GM04504 (cell line): ENCODE measurements at places on chromosomes 2 and 18.

DNA sequence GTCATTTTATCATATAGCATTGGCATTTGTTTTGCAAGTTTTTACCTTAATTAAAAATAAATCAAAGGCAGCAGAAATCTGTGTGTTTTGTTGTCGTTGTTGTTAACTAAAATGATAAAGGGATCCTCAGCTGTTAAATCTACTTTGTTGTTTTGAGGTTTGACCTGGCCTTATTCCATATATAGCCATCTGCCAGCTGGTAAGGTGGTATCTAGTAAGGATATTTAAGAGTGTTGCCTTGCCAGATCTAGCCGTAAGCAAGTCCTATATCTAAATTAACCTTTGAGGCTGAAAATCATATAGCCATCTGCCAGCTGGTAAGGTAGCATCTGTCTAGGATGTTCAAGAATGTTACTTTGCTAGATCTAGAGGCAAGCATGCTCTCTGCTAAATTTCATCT lies 56.6 kb downstream of the BMPR2 start:
- DNase-seq: no peak

DNA sequence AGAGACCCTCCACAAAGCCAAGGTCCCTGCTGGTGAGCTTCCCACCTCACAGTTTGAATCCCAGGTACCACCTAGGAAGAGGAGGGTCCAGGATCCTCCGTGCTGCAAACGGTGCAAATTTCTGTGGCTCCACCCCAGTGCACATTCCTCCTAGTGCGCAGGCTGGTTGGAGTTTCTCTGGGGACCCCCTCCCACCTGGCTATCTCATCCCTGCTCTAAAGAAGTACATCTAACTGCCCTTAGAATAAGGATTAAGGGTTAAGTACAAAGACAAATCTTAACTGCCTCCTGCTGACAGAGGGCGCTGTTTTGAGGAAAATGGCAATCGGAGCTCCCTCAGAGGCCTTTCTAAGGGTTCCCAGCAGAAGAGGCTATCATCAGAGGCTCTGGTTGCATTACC lies 109.6 kb upstream of the FSIP2 start:
- DNase-seq: no peak

GRCh38 chr2:188813857-188814256 lies 160.3 kb upstream of the COL3A1 start:
- no peak for DNase-seq

- DNase-seq: no peak
Measured at GRCh38 chr18:30652387-30652786, 390.2 kb downstream of the DSC3 start.

DNA sequence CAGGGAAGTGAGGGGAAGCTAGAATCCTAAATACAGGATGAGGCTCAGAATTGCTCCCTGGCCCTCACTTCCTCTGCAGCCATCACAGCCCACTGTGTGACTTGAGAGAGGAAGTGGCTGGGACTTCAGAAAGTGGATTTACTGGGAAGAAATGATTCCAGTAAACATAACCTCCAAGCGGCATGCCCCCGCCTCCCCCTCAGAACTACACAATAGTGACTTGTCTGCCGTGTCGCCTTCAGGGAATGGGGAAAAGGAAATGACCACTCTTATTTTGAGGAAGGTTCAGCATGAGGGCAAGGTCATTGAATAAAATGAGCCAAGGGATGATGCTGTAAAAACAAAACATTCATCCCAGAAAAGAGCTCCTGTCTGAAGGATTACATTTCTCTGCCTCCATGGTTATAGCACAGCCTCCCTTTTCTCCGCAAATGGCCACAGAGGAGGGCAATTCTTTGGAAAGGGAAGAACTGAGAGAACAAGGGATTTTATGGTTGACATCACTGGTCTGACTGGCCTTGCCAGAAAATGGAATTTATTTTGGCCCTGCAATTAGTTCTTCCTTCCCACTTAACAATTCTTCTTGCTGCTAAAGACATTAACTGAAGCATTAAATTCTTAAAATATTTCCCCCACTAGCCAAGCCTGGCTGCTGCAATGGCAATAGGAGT lies 78.9 kb upstream of the DAPL1 start:
- DNase-seq: no peak

DNA sequence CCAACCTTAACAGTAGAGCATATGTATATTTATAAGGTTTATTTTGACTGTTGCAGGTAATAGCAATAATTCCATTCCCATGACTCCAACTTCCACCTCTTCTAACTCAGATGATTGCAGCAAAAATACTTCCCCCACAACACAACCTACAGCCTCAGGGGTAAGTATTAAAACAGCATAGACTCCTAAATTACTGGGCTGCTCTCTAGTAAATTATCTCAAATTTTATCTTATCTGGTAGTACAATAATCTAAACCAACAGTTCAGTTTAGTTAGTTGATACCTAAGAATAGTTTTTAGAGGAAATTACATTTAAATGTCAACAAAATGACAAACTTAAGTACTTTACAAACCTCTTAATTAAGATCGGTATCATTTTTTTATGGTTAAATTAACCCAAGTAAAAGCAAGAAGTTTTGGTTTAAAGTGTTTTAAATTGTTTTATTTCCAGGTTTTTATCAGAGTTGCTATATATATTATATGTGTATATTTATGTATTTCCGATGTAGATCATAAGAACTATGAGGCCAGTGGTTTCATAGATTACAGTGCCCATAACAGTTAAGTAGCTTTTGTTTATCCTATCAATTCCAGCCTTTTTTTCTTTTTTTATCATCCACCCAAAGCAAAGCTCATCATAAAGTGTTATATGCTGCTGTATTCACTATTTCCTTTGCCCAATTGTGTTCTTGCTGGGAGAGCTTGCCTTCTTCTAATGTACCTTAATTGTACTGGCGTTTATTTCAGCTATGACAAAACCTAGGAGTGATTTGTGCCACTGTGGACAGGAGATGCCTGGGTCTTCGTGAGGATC lies 13.7 kb downstream of the GATA6 start:
- DNase-seq: no peak

GRCh38 chr2:191638079-191638801 lies 39.7 kb upstream of the NABP1 start:
- no peak for DNase-seq

- DNase-seq: no peak
Measured at GRCh38 chr18:10798727-10799550, 273.1 kb downstream of the NAPG start.

DNA sequence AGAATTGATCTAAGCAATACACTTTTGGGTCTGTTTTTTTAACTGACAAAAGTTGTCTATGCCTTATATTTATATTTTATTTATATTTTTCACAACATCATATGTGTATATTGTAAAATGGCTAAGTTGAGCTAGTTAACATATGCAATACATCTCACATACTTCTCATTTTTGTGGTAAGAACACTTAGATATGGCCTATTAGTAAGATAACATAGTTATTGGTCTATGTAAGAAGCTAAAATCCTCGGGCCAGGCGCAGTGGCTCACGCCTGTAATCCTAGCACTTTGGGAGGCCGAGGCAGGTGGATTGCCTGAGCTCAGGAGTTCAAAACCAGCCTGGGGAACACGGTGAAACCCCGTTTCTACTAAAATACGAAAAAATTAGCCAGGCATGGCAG lies 275.6 kb upstream of the ID2 start:
- DNase-seq: no peak

DNA sequence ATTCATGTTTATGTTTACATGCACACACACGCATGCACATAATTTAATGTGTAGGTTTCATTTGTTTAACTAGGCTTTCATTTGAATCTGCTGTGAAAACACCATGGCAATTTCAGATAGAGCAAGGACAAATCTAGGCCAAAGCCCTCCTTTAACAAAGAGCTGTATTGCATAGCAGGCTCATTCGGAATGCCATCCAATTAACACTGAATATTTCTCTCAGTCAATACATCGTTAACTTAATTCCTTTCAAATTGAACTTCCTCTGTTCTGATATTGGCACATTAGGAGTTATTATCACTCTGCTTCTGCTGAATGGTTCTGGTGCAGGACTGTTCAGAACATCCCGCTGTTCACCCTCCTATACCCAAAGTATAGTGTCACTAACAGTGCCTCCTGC lies 435.1 kb upstream of the CDH20 start:
- DNase-seq: no peak

DNA sequence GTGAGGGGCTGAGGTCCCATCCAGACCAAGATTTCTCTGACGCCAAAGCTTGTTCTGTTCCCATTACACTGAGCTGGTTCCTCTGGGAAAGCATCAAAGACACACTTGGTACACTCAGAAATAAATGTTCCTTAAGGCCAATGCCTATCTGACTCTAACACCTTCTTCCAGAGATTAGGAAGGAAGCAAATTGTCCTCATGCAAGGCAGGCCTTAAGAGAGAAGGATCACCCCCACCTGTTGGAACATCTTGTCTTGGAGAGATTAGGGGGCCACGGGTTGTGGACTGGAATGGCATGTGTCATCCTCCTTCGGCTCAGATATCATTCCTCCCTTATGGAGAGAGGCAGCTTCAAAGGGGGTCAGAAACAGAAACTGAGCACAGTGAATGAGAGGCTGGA lies 100.2 kb downstream of the ANKRD44 start:
- no peak for DNase-seq

DNA sequence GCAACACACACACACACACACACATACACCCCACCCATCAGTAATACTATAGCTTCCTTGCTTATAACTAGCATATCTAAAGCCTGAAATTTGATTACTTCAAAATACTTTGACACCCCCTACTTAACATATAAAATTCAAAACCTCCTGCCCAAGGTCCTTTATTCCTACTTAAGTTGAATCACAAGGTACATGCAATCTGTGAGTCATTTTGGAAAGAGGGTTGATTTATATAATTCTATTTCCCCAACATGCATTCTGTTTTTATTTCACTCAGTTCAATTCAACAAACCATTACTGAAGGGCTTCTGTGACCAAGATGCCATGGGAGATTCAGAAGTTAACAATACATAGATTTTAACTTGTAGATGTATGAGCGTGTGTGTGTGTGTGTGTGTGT lies 420.7 kb downstream of the METTL4 start:
- DNase-seq: no peak

- DNase-seq: no peak
Measured at GRCh38 chr18:30415903-30416302, 626.6 kb downstream of the DSC3 start.

- peak; percentile 73 for DNase-seq
Measured at GRCh38 chr2:181790716-181791649, 100.5 kb upstream of the ITPRID2 start.

- DNase-seq: no peak
Measured at GRCh38 chr2:210752532-210752931, 196.1 kb downstream of the CPS1 start.

- peak; percentile 53 for DNase-seq
Measured at GRCh38 chr2:29123617-29124349, 8.6 kb downstream of the CLIP4 start.

DNA sequence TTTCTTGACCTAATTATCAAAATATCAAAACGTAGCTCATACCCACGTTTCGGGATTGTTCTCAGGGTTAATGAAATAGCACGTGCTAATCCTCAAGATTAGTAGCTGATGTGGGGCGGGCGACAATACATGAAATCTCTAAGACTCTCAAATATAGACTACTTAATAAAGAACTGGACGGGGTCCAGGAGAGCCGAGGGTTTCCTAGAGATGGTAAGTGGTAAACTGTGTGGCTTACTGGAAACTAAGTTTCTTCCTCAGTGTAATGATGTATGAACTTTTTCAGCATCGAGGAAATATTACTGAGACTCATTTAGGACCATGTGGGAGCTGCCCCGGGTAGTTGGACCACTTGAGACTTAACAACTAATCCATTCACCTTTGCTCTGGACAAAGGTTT lies 453.3 kb upstream of the SALL3 start:
- DNase-seq: no peak

DNA sequence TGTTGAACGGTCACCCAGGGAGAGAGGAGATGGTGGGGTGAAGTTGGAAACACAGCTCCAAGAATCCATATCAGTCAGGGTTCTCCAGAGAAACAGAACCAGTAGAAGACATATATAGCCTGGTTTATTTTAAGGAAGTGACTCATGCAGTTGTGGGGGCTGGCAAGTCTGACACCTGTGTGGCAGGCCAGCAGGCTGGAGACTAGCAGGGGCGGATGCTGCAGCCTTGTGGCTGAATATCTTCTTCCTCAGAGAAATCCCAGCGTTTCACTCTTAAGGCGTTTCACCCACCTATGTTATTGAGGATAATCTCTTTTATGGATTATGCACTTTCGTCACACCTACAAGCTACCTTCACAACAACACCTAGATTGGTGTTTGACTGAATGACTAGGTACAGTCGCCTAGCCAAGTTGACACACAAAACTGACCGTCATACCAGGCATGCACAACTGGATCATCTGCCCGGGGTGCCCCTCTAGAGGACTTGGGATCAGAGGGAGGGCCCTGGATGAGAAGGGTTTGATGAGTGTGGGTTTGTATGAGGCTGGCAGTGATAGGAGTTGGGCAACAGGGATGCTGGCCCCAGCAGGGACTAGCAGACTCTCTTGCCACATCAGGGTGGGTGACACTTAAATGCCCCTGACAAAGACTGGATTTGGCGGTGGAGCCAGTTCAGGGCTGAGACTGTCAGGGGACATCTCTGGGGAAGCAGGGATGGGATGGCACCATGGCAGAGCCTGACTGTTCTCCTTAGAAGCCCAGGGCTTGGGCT lies 23.4 kb downstream of the MROH2A start:
- DNase-seq: no peak

DNA sequence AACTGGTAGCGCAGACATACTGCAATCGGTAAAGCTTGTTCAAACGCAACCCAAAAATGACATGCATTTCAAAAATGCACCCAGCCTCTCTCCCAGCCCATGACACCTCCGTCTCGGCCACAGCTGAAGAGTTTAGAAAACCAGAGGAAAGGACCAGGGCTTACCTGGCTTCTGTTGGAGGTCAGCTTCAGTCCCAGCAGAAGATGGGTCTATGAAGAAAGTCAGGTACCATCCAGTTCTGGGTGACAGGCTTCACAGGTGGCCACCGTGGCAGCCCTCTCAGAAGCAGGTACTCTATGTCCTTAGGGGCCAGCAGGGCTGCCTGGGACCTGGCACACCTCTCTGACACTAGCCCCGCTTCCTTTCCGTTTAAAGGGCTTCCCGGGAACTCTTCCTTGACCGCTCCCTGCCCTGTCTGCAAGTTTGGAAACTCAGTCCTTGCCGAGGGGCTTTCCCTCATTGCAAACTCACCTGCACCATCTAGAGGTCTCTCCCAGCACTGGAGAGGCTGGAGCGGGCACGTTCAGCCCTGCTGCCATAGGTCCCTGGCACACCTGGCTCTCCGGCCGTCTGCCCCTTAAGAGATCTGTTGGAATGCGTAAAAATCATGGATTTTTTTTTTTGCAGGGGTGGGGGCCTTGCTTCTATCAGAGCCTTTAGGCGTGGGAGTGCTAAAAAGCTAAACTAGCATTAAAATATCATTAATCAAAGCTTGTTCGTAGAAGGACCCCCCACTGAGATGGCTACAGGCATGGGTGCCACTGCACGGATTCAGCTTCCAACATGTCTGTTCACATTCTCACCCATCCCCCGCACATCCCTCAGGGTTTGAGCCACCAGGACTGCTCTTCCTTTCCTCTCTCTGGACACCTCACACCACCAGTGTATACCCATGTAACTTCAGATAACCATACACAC lies at the start of gene EDAR:
Gene EDAR (minus strand): TSS at position 425 of the 918 bp plus-strand sequence. CDS start 58,206 bp downstream, outside the sequence.
- DNase-seq: no peak

- DNase-seq: no peak
Measured at GRCh38 chr2:216293883-216294282, 78.4 kb downstream of the MARCHF4 start.

- DNase-seq: peak; percentile 26
Measured at GRCh38 chr2:118539290-118539689, 308.2 kb downstream of the EN1 start.
